Activated CD4-positive, alpha-beta T cell treated with anti-CD3 and anti-CD28 coated beads for 4 hours (primary cell): ENCODE measurements at places on chromosomes 3 and 15.

DNA sequence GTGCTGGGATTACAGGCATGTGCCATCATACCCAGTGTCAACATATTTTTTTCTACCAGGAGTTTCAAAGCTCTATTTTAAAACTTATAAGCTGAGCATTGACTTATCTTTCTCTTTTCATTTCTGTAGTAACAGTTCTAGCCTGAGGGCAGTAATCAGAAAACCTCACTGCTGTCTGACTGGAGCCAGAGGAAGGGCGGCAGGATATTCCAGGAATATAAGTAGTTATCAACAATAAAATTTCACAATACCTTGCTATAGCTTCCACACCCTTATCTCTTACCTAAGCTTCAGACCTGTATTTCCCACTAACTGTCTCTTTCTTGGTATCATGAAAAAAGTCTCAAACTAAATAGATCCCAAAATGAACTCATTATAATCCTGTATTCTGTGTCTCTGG lies 5.1 kb upstream of the NEDD4 start:
- no peak for DNase-seq

DNA sequence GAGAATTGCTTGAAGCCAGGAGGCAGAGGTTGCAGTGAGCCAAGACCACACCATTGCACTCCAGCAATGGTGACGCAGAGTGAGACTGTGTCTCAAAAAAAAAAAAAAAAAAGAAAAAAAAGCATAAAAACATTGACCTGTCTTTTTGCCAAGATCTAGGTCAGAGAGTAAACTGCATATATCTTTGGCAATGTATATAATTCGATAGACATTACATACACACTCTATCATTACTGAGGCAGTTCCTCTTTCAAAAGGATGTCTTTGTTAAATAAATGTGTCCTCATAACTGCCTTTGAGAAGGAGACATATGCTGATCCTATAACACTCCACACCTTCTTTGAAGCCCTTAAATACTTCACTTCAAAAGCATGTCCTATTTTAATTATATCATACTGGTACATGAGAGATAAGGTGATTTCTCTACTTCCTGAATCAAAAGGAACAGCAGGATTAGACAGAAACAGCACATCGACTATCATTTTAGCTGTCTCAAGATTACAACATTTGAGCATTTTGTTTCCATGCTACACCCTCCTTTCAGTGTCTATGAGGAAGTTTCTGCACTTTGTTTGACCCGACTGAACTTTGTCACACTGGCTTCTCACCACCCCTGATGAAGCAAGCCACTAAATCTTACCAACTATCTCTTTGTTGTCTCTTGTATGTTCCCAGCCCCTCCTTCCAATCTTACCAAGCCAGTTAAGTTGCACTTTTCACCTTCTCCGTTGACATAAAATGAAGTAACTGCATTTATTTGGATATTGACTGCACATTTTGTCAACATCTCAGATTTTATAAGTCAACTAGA lies 335.8 kb downstream of the MECOM start:
- no peak for DNase-seq

GRCh38 chr15:33100314-33100713 lies 94.2 kb downstream of the FMN1 start:
- DNase-seq: no peak

GRCh38 chr15:44092221-44092620 lies 102.8 kb downstream of the FRMD5 start:
- no peak for DNase-seq

- DNase-seq: no peak
Measured at GRCh38 chr3:196707566-196707965, 4.5 kb downstream of the CEP19 start.
